ENCODE measurements at places on chromosomes 2 and 18.

GRCh38 chr2:63990072-63990471 is 29.2 kb downstream of the VPS54 start:
- DNase-seq: no peak

GRCh38 chr2:70656421-70657010 is 102.9 kb upstream of the TGFA start:
- no peak for DNase-seq

- DNase-seq: peak; percentile 65
Measured at GRCh38 chr2:10048501-10049171, 5.3 kb downstream of the KLF11 start.

- no peak for DNase-seq
Measured at GRCh38 chr2:67522148-67522547, 125.0 kb downstream of the ETAA1 start.

- DNase-seq: peak; percentile 93
Measured at GRCh38 chr2:241877989-241878970, 8.8 kb downstream of the RTP5 start.

DNA sequence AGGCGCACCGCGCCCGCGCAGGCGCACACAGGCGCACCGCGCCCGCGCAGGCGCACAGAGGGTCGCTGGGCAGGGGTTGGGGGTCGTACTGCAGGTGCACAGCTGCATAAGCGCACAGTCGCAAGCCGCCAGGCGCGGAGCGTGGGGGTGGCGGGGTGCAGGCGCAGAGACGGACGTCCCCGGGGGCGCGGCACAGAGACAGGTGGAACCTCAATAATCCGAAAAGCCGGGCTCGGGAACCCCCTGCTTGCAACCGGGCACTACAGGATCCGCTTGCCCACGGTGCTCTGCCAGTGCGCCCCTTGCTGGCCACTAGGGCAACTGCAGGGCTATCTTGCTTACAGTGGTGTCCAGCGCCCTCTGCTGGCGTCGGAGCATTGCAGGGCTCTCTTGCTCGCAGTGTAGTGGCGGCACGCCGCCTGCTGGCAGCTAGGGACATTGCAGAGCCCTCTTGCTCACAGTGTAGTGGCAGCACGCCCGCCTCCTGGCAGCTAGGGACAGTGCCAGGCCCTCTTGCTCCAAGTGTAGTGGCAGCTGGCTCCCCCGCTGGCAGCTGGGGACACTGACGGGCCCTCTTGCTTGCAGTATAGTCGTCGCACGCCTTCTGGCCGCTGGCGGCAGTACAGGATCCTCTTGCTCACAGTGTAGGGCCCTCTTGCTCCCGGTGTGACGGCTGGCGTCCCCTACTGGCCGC is 34.9 kb downstream of the FAM110C start:
- DNase-seq: no peak

DNA sequence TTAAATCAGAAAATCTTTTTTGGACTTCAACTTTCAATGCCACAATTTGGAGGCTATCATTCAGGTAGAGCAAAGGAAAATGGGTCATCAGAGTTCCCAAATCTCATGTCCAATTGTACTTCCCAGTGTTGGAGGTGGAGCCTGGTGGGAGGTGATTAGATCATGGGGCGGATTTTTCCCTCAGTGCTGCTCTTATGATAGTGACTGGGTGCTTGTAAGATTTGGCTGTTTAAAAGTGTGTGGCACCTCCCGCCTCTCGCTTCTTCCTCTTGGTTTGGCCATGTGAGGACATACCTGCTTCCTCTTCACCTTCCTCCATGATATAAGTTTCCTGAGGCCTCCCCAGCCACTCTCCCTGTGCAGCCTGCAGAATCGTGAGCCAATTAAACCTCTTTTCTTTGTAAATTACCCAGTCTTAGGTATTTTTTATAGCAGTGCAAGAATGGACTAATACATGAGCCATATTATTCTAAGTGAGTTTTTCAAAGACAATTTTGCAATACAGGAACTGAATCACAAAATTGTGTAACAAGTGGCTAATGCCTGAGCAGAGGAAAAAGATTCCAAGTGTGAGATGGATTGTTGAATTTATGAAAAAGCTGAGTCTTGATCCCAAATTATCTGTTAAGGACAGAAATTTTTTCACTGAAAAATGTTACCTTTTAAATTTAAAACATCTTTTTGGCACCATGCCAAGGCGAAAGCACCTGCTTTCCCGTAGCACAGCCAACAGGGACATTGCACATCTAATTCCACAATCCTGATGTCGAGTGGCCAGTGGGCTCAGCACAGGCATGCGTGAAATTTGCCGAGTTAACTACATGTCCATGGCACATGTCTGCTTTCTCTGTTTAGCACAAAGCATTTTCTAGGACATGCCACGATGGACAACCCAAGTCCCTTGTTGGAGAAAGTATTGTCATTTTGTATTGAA is 150.9 kb downstream of the COL6A3 start:
- DNase-seq: peak; percentile 55

DNA sequence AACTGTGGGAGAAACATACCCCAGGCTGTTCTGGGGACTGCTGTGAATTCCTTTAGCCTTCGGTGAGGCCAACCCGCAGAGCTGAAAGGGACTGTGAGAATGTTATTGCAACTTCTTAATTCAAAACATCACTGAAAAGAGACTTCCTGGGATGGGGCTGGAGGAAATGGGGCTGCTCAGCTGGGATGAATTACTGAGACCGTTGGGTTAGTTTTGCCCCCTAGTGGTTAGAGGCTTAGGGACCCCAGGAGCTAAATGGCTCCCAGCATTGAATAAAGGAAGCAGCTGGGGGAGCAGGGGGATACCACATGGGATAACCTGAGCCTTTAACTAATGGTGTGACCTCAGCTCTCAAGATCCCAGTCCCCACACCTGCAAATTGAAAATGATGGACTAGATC is 941.1 kb upstream of the FANCL start:
- DNase-seq: peak; percentile 43

DNA sequence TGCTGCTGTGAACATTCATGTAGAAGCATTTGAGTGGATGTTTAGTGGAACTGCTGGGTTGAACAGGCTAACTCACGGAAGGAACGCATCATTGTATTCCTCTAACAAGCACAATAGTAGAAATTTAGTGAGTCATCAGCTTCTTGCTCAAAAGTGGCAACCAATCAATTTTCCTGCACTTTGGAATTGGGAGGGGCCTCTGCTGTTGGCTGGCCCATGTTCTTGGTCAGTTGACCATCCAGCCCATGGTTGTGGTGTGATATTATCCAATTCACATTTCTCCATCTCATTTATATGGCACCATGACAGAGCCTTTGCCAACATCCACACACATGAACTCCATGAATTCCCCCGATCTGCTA is 95.0 kb downstream of the TNFRSF11A start:
- DNase-seq: peak; percentile 51

DNA sequence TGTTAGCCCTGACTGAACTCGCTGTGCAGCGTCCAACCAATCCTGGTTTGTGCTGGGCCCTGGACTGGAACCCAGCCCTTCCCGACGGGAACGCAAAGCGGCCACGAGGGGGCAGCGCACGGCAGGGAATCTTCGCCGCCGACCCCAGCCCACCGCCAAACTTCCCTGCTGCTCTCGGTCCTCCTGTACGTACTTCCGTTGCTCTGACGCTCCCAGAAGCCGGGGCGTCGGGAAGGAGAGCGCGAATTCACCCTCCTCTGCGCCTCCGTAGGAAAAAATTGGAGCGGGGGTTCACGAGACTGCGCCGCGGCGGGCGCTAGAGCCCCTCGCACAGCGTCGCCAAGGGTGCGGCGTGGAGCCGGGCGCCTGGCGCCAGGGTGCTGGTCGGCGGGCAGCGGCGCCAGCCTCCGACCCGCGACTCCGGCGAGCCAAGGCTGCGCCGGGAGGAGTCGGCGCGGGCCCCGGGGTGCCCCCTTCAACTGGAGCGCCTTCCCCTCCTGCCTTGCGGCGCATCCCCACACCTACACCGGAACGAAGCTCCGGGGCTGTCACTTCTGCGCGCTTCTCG is 873 bp upstream of the SH3RF3 start:
- DNase-seq: peak; percentile 93

GRCh38 chr2:122009561-122009960 is 254.1 kb downstream of the TSN start:
- no peak for DNase-seq

DNA sequence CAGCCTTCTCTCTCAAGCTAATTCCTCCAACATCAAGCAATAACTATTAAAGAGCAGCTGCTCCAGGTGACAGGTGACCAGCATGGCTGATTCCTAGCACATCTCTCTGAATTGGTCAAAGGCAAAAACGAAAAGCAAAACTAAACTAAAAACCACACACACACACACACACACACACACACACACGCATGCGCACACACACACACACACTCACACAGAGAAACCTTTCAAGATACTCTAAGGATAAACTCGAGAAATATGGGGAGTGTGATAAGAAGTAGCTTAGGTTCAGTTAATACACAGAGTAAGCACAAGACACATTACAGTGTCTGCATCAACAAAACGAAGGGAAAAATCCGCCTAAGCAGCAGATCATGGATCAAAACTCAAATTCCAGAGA is 74.5 kb upstream of the FZD7 start:
- no peak for DNase-seq

DNA sequence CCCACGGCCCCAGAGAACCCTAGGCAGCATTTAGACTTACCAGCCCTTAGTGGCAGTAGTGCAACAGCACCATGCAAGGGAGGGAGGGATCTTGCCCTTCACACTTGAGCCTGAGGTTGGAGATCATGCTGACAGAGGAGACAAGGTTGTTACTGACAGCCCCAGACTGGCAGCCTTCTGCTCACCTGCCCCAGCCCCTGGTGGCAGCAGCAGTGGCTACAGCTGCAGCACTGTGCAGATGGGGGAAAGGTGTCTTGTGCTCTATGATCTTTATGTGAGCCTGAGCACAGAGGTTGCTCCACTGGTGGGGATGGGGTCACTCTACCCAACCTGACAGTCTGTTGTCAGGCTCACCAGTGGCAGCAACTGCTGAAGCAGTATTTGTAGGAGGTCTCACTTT is 501.2 kb upstream of the LRRTM4 start:
- no peak for DNase-seq

- peak; percentile 60 for DNase-seq
Measured at GRCh38 chr2:112156152-112156986, 18.2 kb downstream of the FBLN7 start.

GRCh38 chr2:74079522-74080341 is 68.0 kb downstream of the BOLA3 start:
- no peak for DNase-seq

- DNase-seq: no peak
Measured at GRCh38 chr18:76263046-76264005, 231.7 kb downstream of the ZNF516 start.

DNA sequence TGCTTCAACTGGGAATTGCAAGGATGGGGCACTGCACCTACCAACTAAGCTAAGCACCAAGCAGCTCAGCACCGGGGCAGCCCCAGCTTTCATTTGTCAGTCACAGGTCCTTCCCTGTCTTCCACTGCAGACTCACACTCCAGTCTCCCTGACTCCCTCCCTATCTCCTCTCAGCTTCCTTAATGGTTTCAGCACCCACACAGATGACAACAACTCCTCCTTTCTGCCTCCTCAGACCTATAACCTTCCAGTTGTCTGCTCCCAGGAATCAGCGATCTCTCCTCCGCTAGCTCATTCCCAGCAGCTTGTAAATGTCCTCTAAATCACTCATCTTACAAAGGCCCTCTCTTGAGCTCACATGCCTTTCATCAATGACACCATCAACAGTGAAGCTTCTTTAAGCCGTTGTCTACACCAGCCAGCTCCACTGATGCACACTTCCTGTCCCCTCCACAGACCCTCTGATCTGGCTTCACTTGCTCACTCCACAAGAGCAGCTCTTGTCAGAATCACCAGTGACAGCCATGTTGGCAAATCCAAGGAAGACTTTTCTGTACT is 32.1 kb downstream of the CLASP1 start:
- no peak for DNase-seq

DNA sequence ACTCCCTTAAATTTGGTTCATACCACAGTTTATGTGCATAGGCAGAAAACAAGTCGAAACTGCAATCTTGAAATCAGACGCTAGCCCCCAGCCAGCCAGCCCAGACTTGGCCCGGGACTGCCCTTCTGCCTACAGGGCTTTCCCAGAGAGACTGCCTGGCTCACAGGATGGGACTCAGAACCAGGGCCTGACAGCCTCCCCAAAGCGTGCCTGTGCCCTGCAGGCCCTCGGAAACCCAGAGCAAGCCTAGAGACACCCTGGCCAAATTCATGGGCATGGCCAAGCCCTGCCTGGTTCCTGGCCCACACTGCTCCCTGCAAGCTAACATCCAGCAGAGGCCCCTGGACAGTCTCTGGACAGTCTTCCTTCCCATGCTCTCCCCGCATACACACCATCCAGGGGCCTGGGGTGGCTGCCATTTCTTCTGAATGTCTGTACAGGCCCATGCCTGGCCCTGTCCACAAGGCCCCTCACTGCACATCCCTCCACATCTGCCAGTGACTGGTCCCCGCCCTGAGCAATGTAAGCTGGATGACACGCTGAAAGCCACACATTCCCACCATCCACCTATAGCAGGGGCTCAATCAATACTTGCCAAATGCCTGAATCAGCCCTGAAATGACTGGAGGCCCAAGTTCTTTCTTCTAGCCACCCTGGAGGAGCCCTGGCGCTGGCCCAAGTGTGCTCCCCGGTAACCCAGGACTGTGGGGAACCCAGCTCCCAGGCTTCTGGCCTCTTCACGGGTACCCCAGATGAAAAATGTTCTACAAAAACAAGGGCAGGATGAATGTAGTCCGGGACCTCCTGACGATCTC is 73.1 kb downstream of the HDAC4 start:
- no peak for DNase-seq

- peak; percentile 38 for DNase-seq
Measured at GRCh38 chr2:96538487-96539214, 2.1 kb downstream of the ARID5A start.

- DNase-seq: peak; percentile 25
Measured at GRCh38 chr2:88729061-88729745, 37.7 kb downstream of the RPIA start.

DNA sequence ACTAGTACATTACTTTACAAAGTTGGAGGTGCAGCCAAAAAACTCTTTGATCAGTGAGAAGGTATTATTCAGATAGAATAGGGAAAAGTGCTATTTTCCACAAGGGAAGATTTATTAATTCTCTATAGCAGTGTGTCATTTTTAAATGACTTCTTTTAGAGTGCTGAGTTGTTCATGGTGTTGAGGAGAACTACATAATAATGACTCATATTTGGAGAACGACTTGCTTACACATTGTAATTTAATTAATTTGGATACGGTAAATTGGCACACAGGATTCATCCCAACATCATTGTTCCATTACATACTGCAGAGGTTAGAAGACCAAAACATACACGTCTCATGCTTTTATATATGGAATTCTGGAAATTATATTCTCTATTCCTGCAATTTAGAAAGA is 22.1 kb upstream of the MAP2 start:
- DNase-seq: no peak

DNA sequence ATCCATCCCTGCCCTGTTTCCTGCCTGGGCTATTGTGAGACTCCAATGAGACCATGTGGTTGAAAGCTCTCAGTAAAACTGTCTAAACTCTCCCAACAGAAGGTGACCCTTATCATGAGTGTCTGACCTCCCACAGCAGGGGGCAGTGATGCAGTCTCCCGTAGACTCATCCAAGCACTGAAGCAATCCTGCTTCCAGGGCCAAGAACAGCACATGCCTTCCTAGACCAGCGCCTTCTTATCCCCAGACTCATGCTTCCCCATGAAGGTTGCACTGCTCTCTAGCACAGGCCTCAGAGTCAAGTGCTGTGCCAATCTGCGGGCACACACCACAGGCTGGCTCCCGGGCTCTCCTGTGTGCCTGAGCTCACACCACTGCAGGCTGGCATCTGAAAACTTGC is 112.3 kb downstream of the TNS1 start:
- DNase-seq: peak; percentile 89

- peak; percentile 40 for DNase-seq
Measured at GRCh38 chr18:56286775-56287325, 351.5 kb downstream of the TXNL1 start.
